ENCODE measurements at places on chromosomes 7 and 10.

- DNase-seq: no peak
Observed at GRCh38 chr10:86944907-86945306, 12.5 kb downstream of the MMRN2 start.

- no peak for DNase-seq
Observed at GRCh38 chr10:132192991-132193665, 6.4 kb downstream of the DPYSL4 start.

GRCh38 chr10:96288151-96288621 is 16.0 kb upstream of the DNTT start:
- DNase-seq: no peak

DNA sequence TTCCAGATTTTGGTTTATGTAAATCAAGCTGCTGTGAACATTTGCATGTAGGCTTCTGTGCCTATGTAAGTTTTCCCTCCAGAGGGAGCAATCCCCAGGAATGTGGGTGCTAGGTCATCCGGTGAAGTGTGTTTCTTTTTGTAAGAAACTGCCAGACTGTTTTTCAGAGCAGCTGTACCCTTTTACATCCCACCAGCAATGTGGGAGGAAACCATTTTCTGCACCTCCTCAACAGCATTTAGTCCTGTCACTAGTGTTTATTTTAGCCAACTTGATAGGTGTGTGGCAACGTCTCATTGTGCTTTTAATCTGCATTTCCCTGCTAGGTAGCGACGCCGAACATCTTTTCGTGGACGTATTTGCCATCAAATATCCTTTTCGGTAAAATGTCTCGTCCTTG is 395.7 kb upstream of the FOXK1 start:
- no peak for DNase-seq

- no peak for DNase-seq
Observed at GRCh38 chr10:95539560-95540284, 21.4 kb downstream of the SORBS1 start.
